Activated CD8-positive, alpha-beta memory T cell treated with anti-CD3 and anti-CD28 coated beads for 48 hours (primary cell): ENCODE measurements at places on chromosomes 11 and 22.

- no peak for DNase-seq
These were observed 335.3 kb downstream of the FAM181B start for GRCh38 chr11:82398300-82398815.

GRCh38 chr11:133343951-133344350 is 188.3 kb downstream of the OPCML start:
- no peak for DNase-seq

GRCh38 chr22:35517207-35517606 is 23.4 kb upstream of the RASD2 start:
- no peak for DNase-seq

GRCh38 chr22:47180796-47181195 is 418.3 kb downstream of the TBC1D22A start:
- DNase-seq = no peak

DNA sequence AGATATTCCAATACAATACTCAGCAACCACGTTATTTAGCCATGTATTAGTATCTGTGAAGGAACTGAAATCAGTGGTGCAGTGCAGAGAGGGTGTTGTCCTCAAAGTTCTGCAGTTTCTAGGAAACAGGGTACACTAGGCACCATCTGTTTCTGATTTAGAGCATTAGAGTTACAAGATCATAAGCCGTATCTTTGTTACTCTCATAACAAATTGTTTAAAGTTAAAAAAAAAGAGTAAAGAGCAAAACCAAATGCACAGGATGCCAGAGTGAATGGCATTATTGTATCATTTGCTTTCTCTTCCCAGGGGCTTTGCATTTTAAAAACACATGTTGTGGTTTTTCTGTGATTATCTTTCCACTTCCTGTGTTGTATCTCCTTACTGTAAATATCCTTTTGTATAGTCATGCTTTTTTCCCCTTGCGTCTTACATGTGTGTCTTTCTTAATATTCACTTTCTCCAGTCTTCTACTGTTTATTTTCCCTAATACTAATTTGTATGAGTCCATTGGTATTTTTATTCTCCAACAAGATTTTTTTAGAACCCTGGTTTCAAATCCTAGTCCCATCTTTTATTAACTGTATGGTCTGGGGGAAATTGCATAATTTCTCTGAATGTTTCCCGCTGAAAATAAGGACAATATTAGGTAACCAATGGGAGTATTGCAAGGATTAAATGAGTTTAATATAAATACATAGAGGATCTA is 15.2 kb upstream of the NUP160 start:
- DNase-seq = no peak
